ENCODE measurements at places on chromosomes 2 and 18.

DNA sequence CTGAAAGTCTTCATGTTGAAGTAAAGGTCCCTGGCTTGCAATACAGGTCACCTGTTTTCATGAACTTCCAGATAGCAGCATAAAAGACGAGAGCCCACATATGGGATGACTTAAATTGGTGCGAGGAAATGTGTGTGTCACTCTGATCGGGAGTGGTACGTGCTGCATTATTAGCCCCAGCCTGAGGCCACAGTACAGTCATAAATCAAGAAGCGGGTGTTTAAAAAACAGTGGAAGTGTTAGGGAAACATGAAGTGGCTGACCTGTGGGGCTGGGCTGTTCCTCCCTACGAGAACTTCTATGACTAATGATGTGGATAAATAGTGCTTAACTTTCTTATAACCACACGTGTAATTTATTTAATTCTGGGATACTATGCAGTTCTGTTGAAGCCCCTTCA, 24.4 kb downstream of the RDH14 start:
- no peak for DNase-seq

DNA sequence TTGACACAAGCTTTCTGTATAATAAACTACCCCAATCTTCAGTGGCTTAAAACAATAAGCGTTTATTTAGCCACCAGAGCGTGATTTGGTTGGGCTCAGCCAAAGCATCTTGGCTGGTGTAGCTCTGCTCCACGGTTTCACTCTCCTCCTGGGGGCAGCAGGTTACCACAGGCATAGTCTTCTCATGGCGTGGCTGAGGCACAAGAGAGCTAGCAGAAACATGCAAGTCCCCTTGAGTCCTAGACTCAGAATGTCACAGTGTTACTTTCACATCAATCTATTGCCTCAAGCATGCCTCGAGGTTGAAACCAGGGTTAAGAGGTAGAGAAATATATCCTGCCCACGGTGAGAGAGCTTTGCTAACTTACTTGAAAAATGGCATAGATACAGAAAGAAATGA, 19.9 kb upstream of the SLC9A2 start:
- no peak for DNase-seq

DNA sequence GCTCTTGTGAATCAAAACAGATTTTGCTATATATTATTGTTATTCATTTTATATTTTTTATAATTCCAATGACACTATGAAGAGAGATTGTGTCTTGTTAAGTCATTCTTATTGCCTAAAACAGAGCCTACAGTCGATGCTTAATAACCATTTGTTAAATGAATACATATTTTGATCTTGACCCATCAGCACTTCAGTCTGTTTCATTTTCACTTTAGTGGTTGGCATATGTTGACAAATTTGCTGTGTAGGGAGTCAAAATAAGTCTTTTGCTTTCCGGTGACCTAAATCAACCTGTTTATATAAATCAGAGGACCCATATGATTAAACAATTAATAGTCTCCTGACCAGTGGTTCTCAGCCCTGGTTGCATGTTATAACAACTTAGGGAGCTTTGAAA, 97.1 kb downstream of the TXNL1 start:
- no peak for DNase-seq

DNA sequence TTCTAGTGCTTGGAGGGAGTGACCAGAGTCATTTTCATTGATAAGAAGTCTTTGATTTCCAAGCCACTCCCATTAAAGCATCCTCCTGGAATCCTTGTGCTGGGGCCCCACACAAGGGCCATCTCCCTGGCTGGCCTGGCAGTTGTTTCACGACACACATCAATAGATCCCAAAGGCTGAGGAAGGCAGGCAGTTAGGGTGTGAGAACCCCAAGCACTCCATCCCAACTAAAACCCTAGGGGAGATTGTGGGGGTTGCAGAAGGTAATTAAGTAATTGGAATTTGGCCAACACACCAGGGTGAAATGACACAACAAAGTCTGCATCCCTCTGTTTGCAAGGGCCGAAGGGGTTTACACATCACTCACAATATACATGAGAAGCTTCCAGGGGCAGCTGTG, 578.1 kb upstream of the SYT4 start:
- no peak for DNase-seq

GRCh38 chr2:199989822-199990221, 34.4 kb downstream of the MAIP1 start:
- no peak for DNase-seq

DNA sequence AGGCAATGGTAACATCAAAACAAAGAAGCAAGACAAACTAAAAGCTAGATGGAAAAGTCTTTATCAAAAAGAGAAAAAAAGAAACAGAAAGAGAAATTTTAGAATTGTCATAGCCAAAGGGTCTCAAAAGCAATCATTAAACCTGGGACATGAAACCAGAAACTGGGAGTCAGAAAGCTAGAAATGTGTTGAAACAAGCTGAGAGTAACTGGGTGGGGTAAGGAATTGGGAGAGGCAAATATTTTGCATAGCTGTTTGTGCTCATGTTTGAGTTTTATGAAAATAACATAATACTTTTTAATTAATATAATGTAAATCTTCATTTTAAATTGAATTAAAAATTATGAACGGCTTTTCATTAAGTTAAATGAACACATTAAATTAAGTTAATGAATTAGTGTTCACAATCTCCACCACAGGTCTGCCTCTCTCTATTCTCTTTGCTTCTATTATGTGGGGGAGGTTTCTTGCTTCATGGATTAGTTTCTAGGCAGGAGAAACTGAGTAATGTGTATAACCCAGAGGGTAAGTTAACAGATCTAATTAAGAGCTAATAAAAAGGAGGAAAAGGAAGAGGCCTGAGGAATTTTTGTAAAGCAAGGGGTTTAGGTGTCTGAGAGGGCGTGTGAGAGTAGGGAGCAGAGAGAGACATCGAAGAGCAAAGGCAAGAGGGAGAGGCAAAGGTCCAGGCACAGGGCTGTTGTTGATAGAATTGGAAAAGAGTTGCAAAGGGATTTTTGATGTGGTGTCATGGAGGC, 20.0 kb upstream of the SERPINB2 start:
- DNase-seq, result no peak

Data from activated CD4-positive, alpha-beta T cell treated with anti-CD3 and anti-CD28 coated beads, Interleukin-2, Interleukin-4, amounts not matched to agents 100 ng/mL and 50 ng/mL, durations not matched to agents 16 hours and 8 hours (primary cell).